Skeletal muscle cell (primary cell): ENCODE measurements at places on chromosomes 2 and 18.

- DNase-seq: no peak
These were observed 9.6 kb upstream of the ALPK2 start for GRCh38 chr18:58638441-58638840.

- DNase-seq: no peak
These were observed 326.8 kb downstream of the DYSF start for GRCh38 chr2:71780162-71780561.

- no peak for DNase-seq
These were observed 24.0 kb upstream of the DSEL start for GRCh38 chr18:67540559-67540958.

DNA sequence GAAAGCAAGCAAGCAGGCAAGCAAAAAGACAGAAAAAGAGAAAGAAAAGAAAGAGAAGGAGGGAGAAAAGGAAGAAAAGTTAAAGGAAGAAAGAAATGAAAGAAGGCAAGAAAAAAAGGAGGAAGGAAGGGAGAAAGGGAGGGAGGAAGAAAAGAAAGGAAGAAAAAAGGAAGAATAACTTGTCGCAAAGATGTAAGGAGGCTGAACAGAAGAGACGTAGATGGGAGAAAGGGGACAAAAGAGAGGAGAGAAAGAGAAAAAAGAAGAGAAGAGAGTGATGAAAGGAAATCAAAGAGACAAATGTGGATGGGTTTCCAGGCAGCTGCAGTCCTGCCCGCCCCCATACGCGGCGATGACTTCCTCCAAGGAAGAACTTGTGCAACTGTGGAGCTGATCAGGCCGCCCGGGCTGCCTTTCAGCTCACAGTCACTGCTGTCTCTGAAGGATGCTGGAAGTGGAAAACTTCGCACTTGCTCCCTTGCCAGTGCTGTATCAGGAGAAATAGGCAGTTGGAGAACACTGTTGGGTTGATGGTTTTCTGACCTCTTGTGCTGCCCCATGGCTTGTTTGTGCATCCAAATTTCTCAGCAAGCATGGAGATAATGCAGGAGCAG is 52.9 kb downstream of the TRIB2 start:
- DNase-seq: peak; percentile 43

GRCh38 chr2:212480447-212480846 is 58.2 kb downstream of the ERBB4 start:
- no peak for DNase-seq

DNA sequence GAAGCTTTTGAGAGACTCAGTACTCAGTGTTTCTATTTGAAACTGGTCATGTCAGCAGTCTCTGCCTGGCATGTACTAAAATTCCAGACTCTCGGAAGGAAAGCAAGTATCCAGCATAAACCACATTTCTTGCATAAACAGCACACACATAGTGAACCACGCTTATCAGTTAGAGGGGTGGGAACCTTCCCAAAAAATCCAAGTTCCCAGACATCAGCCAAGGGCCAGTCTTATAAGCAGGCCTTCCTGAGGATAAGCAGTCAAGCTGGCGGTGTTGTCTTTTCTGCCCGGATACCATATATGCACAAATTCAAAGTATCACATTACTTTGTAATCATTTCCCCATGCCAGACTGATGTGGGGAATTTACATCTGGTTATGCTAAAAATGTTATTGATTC is 73.6 kb downstream of the ST6GAL2 start:
- no peak for DNase-seq

DNA sequence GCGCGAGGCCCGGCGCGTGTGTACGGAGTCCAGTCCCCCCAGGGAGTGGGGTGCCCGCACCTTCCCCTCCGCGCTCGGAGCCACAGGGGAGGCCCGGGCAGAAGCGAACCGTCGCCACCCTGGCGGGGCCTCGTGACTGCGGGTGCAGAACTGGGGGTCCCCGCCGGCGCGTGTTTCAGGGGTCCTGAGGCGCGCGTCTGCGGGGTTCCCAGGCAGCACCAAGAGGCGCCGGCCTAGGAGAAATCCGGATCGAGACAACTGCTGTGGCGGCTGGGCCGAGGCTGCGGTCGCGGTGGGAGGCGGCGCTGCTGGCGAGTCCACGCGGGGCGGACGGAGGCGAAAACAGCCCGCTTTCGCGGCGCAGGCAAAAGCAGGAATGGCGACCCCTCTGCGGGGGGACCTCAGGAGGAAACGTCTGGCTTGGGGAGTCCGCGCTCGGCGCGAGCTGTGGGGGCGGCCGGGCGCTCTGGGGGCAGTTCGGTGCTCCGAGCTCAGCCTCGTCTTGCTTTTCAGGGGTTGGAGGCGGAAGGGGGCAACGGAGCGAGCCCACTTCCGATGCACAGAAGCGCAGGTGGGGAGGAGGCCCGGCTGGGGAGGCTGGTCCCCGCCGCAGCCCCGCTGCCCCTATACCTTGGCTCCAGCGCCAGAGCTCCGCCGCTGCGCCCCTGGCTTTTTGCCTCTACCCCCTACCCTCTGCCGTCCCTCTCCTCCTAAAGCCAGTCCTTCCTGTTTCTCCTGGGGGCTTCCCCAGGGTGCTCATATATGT is 81.5 kb upstream of the LDLRAD4 start:
- no peak for DNase-seq

GRCh38 chr18:24054130-24054529 is 39.6 kb downstream of the TTC39C start:
- peak; percentile 37 for DNase-seq
